ENCODE measurements at places on chromosomes 12 and 14. TPM values are rescaled to one million over a fixed set of nuclear protein-coding genes. Genes with fewer than 3 reads are reported as not detected.

GRCh38 chr14:79631276-79631675, 580.0 kb downstream of the DIO2 start:
- DNase-seq, result no peak

BATF gene
- total RNA-seq, result 5.7 TPM

HVCN1 gene
- total RNA-seq, result 3.9 TPM

GRCh38 chr12:76674669-76675315, 89.1 kb upstream of the ZDHHC17 start:
- DNase-seq, result no peak

GRCh38 chr12:112555621-112556233, 137.0 kb downstream of the PTPN11 start:
- DNase-seq, result no peak

SIX6 gene
- total RNA-seq, result not detected

CMTM5 gene
- total RNA-seq, result not detected

DNA sequence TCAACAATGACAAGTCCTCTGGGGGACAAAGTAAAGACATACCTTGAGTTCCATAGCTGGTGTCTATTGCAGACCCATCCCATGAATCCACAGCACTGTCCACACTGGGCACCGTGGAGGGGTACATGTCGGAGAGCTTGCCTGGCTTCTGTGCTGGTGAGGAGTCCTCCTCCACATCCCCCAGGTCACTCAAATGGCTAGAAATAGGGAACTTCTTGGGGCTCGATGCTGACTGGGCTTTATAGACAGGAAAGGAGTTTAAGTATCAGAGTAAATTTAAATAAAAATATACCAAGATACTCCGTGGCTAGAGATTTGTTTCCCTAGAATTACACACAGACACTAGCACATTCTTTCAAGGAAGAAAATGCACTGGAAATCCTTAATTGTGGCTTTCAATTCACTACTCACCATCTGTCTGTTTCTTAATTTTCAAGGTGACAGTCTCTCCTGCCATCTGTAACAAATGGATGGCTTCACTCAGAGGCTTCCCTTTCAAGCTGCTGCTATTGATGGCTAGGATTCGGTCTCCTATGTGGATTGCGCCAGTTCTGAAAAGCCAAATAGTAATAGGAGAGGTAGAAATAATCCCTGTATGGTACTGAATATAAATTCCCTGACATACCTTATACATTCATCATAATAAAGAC, 90.1 kb downstream of the HELB start:
- no peak for DNase-seq

KRT78 gene
- total RNA-seq, result not detected

- no peak for DNase-seq
Observed at GRCh38 chr12:58583529-58583928, 336.8 kb downstream of the LRIG3 start.

TAS2R10 gene
- 0.13 TPM for total RNA-seq

RHNO1 gene
- 19.4 TPM for total RNA-seq

DNA sequence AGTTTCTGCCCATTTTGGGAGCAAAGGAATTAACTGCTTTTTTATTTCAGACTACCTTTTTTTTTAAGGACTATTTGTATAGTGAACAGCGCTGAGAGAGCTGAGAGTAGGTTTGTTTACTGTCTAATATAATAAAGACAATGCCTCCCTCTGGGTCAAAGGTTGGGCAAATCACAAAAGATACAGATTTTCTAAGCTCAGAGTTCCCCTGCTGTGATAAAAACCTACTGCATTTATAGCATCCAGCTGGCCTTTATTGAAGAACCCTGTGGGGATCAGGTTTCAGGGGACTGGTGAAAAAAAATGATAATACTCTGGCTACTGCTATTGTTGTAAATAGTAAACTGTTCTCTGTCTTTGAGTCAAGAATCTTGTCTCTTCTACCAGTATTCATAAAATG, 28.7 kb downstream of the CCDC59 start:
- no peak for DNase-seq

All from dermis microvascular lymphatic vessel endothelial cell (primary cell).